ENCODE measurements at places on chromosomes 2 and 18.

DNA sequence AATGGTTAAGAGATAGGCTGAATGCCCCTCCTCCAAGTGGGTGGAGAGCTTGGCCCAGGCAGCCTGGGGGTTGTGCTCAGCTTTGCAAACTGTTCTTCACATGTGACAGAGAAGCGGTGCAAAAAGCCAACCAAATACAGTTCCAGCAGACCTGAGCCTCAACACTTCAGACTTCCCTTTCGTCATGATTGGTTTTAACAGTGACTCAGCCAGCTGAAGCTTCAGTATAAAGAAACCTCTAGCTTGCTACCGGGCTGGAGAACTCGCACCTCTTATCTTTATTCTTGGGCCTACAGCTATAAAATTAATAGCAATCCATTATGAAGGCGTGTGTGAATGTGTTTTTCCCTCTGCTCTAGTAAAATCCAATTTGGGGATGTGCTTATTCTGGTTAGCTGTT is 20.0 kb downstream of the SETBP1 start:
- DNase-seq, result no peak

DNA sequence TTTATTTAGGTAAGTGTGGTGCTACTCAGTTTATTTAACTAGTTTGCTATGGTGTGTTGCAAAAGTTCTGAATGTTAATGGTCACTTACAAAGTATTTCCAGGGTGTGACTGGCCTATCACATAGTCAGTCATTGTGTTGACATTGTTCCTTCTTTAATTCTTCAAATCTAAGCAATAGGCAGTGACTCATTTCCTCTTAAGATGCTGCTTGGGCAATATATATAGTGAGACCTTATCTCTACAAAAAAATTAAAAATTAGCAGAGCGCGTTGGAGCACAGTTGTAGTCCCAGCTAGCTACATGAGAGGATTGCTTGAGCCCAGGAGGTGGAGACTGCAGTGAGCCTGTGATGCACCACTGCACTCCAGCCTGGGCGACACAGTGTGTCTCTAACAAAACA is 5.8 kb upstream of the CCDC88A start:
- no peak for DNase-seq

GRCh38 chr2:237264480-237265219 is 149.3 kb downstream of the COL6A3 start:
- no peak for DNase-seq

DNA sequence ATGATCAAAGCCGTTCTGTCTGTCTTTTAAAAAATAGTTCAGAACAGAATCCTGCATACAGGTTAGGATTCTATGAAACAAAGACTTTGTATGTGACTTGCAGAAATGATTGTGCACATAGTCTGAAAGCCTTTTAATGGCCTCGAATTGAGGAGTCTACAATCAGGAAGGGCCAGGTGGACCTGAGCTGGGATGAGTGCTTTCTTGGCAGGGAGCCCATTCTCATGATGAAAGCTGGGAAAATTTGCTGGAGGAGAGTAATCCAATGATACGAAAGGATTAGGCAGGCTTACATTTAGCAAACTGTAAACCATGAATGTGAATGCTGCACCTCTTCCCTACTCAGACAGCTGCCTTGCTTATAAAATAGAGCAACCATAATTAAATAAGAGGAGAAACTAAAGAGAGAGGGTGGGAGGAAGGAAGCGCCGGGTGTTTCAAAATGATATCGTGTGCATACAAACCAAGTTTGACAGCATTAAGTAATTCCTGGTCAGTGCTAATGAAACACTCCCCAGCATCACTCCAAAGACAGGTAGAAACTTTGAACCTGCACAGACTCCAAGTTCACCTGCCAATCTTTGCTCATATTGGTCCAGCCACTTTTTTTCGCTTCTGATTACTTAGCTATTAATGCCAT is 23.7 kb upstream of the CXCR4 start:
- no peak for DNase-seq

- DNase-seq, result no peak
These were observed 1150.8 kb upstream of the FANCL start for GRCh38 chr2:59391896-59392295.

- DNase-seq, result no peak
These were observed 75.8 kb downstream of the KCNG2 start for GRCh38 chr18:79873449-79874110.

GRCh38 chr2:39593439-39594393 is 72.0 kb upstream of the TMEM178A start:
- no peak for DNase-seq

DNA sequence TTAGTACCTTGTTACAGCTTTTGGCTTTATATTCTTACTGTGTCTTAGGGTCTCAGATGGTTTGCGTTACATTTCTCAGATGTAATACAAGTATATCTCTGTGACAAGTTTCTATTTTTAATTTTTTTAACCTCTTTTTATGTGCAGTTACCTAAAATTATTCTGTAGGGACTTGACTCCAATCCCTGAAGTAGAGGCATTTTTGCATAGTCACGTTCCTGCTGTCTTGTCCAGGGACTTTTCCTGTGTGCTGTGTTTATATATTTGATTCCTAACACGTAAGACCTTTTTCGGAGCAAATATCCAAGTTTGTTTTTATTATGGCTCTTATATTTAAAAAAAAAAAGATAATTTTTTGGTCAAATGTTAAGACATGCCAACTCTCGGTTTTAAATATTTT is 71.2 kb upstream of the CHMP1B start:
- no peak for DNase-seq

- no peak for DNase-seq
These were observed 24.3 kb upstream of the RIOK3 start for GRCh38 chr18:23428821-23429220.

DNA sequence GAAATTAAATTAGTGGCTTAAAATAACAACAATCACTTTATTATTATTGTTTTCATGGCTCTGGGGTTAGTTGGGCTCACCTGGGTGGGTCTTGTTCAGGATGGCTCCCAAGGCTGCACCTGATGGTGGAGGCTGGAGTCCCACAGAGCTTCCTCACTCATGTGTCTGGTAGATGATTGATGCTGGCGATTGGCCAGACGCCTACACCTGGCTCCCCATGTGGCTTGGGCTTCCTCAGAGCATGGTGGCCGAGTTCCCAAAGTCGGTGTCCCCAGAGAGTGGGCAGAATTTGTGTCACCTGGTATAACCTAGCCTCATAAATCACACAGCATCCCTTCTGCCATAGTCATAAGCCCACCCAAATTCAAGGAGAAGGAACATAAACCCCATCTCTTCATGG is 18.2 kb downstream of the DBI start:
- no peak for DNase-seq

Measured in stimulated activated CD4-positive, alpha-beta T cell treated with anti-CD3 and anti-CD28 coated beads, Interleukin-2, amount 100 ng/mL, for 48 hours (primary cell).